ENCODE measurements at places on chromosomes 3 and 15.

DNA sequence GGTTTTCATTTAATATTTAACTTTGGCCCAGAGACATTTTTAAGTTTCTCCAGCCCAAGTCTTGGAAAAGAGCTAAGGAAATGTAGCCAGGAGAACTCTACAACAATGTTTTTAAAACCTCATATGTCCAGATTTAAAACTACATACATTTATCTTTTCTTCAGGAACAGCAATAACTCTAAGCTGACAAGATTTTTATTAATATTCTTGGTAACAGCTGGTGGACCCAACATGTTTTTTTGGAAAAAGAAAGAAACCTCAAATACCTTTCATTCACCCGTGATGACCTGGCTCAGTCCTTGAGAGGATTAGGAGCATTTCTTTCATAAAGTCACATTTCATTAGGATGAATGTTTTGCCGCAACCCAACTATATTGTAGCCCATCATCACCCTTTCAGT lies 50.4 kb upstream of the CMSS1 start:
- DNase-seq, result peak; percentile 86

- no peak for DNase-seq
Measured at GRCh38 chr3:170697908-170698307, 112.0 kb upstream of the SLC7A14 start.

- DNase-seq, result peak; percentile 64
Measured at GRCh38 chr3:72593881-72594397, 254.3 kb downstream of the SHQ1 start.

GRCh38 chr3:141336672-141337522 lies 31.4 kb upstream of the ZBTB38 start:
- peak; percentile 91 for DNase-seq

DNA sequence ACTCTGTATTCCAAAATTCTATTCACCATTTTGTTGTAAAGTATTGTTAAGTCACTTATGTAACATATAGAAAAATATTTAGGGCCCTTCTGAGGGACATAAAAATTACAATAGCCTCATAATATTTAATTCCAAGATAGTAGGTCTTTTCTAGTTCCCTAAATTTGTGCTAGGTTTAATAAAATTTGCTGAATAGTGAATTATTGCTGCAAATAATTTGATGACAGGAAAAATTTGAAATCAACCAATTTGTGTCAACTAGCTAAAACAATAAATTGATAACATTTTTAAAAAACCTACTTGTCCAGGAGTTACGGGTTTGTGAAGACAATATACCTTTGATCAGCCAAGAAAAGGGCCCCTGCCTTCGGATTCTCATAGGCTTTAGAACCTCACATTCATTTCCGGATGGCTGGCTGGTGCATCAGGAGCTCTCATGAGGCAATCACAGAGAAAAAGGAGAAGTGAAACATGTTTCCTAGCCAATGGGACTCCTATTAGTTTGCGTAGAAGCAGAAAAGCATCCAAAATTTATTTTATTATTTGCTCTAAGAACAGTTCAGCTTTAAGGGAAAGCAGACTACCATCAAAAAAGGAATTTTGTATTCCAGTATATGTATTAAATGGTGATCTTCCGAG lies 177.2 kb downstream of the LRRC3B start:
- DNase-seq, result no peak

DNA sequence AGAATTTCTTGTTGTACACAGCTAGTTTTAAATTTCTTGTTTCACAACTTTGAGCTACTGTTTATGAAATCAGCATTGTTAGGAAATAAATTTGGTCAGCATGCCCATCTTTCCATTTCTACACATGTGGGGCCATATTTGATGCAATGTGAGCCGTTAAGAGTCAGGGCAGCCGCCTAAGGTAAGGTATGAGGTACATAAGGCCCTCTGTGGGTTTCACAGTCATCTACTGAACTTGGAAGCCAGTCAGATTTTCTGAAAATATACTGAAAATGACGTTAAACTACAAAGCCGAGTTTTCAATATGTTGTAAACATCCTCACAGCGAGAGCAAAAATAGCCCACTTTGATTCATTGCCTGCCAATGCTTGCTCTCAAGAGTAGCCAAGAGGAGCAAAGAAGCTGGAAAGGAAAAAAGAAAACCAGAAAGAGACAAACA lies 94.7 kb upstream of the PDZRN3 start:
- DNase-seq, result no peak

- peak; percentile 80 for DNase-seq
Measured at GRCh38 chr15:37773111-37773860, 161.2 kb upstream of the TMCO5A start.

GRCh38 chr15:48559285-48559684 lies 86.2 kb downstream of the FBN1 start:
- peak; percentile 85 for DNase-seq

DNA sequence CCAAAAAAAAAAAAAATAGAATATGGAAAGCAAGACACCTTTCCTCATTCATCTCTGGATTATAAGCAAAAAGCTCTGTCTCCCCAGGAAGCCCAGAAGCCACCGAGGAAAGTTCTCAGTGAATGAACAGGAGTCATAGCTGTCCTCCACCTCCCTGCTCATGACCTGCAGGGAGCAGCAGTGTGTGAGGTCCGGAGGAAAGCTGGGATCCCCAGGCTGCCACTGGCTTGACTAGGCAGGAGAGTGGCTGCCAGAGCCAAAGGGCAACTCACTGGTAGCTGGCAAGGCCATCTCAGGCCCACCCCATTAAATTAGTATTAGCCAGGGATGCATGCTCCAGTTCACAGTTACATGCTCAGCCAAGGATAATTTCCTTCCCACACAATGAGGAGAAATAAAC lies 191.6 kb upstream of the STT3B start:
- DNase-seq, result peak; percentile 6

DNA sequence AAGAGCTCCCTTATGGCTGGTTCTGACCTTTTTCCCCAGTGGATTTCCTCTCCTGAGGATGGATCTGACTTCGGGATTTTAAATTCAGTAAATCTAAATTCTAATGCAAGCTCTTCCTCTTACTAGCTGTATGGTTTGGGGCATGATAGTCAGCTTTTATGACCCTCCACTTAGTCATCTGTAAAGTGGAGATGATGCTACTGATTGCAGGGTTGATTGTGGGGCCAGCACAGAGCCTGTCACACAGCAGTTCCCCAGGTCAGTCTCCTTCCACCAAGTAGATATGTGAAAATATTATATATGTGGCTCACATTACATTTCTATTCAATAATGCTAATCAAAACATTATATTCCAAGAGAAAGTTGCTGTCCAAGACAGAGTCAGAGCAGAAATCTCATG lies 141.3 kb upstream of the UBE2E1 start:
- DNase-seq, result no peak

DNA sequence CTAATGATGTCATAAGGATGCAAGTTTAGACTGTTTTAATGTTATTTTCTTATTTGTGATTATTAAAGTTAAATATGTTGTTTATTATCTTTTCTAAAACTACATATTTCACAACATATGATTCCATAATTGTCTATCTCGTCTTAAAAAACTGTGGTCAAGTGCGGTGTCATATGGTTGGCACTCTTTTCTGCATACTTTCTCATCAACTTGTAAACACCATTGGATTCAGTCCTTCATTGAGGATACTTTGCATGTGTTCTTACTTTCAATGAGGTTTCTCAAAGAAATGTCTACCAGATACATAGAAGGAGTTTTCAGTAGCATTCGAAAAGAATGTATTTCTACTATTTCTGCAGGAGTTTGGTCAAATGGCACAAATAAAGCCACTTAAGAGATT lies 22.0 kb upstream of the ALPK3 start:
- DNase-seq, result no peak

DNA sequence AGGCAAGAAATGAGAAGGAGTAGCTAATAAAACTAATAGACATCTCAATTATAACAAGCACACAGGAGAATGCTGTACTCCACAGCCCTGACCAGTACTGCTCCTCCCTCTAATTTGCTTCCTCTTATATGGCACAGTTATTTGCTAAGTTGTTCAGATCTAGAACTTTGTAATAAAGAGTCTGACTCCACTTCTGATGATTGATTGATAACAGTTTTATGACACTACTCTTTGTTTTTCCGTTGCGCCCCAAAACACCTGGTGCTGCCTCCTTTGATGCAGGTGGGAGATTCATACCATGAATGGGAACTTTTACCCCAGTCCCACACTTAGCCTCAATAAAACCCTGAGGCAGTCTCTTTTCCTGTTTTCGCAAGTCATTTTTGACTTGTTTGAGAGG lies 777.7 kb downstream of the GBE1 start:
- DNase-seq, result no peak

- DNase-seq, result no peak
Measured at GRCh38 chr15:50576166-50576565, 29.7 kb upstream of the USP50 start.

DNA sequence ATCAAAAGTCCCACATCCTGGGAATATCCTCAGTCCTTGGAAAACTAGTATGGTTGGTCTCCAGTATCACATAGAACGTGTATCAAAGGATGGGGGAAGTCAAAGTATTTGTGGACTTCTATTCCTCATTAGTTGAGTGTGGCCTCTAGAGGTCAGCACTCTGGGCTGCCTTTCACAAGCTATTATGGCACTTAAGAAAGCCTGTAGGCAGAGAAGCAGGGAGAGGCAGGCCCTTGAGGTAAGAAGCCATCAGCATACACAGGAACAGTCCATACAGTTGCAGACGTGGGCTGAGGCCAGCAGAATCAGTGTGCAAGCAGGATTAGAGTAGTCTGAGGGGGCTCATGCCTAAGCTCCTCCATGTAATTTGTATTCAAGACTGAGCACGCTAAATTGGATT lies 341.7 kb downstream of the CLSTN2 start:
- peak; percentile 30 for DNase-seq

DNA sequence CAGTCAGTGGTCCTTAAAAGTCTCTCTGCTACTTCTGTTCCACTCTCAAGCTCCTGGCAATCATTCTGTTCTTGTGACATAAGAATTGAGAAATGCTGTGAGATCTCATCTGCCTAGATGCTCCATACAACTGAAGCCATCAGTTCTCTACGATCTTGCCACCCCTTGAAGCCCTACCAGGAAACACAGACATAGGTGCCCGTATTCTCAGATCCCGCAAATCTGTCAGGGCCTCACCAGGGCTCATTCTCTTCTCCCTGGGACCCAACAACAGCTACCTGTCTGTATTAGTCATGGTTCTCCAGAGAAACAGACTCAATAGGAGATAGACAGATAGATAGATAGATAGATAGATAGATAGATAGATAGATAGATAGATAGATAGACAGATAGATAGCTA lies 149.1 kb downstream of the UACA start:
- no peak for DNase-seq

DNA sequence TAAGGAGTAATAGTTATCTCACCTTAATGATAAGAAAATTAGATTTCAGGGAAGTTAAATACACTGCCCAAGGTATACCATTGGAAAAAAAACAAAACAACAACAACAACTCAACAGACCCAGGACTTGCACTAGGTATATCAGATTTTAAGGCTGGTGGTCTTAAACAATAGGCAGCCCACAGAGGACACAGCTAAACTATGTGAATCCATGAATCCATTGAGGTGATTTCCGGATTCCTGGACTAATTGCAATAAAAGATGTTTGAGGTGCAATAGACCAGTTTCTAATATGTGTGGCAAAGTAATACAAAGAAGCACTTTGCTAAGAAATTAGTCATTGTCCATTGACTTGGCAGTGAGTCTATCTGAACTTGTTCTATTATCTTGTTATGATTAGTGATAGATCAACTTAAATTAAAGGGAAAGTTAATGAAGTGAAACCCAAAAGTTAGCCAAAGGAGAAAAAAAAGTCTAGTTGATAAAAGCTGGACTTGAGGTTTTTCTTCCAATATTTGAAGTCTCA lies 60.9 kb upstream of the MAGI1 start:
- DNase-seq, result no peak

DNA sequence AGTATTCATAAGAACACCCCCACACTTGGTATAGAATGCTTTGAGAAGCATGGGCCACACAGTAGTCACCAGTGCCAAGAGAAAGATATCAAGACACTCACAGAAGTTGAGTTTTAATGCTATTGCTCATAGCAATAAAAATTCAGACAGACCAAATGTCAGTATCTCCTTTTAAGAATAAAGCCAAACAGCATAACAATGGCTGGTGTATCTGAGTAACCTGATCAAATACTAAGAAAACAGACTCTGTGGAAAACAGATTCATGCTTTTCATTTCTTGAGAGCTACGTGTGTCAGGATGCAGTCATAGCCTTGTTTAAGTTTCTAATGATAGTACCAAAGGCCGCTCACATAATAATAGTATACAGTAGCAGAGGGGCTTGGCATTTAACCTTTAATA lies 778.5 kb downstream of the MECOM start:
- peak; percentile 78 for DNase-seq

GRCh38 chr15:41851167-41851523 lies 12.5 kb downstream of the PLA2G4B start:
- DNase-seq, result peak; percentile 14

DNA sequence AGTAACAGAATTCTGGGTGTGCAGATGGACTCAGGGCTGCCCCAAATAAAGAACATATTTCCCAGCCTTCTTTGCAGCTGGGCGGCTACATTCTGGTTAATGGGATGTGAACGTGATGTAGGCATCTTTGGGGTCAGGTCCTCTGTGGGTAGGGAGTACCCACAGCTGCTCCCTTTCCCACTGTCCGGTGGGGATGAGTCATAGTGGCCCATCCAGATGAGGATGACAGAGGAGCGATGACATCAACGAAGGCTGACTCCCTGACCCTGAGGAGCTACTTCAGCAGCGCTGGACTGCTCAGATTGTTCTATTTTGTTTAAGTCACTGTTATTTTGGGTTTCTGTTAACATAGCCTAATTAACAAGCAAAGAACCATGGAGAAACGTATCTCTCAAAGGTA lies 38.0 kb downstream of the SRPRB start:
- DNase-seq, result peak; percentile 83

DNA sequence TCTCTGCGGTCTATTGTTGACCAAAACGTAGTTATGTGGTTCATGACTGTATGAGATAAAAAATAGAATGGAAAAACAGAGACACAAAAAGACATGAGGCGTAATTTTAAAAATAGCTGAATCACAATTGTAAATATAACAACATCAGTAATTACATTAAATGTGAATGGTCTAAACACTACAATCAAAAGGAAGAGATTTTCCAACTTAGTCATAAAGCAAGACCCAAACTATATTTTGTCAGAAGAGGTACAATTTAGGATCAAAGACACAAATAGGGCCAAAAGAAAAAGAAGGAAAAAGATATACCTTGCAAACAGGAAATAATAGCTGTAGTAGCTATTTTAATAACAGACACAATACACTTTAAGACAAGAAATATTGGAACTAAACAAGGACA lies 61.5 kb downstream of the LRRC28 start:
- DNase-seq, result no peak

GRCh38 chr3:184734903-184735701 lies 23.2 kb upstream of the MAGEF1 start:
- DNase-seq, result no peak
